Dorsolateral prefrontal cortex (tissue), 122 donors: ENCODE measurements at places on chromosomes 4 and X.

GRCh38 chrX:9724711-9725110 lies 40.9 kb downstream of the GPR143 start:
- DNase-seq = no peak

DNA sequence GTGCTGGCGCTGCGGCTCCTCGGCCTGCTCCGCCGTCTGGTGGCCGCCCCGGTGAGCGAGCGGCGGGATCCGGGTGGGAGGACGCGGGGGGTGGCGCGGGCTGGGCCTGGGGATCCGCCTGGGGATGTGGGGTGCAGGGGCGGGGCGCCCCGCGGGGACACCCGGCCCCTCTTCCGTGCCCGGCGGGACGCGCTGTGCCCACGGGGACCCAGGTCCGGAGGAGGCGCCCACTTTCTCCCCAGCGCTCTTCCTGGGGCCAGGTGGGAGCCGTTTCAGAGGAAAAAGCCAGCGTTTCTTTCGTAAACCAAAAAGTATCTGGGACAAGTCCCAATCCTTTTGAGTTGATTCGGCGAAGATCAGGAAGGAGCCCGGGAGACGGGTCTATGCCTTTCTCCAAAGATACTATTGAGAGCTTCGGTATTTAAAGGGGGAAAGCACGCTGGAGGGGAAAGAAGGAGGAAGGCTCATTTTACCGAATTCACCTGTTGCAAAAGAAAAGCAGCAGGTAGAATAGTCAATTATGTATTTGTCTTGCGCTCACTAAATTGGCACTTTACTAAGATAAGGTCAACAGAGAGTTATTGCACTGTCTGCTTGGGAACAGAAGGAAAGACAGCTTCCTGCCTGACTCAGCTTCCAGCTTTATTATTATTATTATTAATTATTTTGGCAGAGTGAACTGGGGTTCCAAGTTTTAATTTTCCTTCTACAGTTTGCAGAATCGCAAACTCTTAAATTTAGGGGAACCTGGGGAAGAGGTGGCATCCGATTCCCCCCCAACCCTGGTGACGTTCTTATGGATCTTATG lies 81.5 kb upstream of the CD99 start:
- no peak for DNase-seq

DNA sequence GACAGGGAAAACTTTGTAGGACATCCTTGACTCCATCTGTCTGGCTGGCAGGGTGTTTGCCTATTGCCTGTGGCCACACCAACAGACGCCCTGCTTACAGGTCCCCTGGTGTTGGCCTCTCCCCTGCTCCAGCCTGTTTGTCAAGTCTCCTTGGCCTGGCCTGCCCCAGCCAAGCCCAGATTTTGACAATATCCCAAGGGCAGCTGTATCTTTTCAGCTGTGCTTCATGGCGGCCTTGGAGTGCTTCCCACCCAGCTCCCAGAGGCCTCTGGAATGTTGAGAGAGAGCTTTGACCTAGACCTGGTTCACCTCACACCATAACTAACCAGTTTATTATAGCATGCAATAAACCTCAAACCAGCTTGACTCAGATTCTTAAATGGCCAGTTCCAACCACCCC lies 204.0 kb upstream of the NHS start:
- no peak for DNase-seq

GRCh38 chrX:81195259-81195658 lies 6.5 kb downstream of the HMGN5 start:
- no peak for DNase-seq

- DNase-seq = no peak
These were observed 277.2 kb downstream of the QDPR start for GRCh38 chr4:17234678-17235077.

GRCh38 chrX:14529290-14529989 lies at the start of gene GLRA2:
Gene GLRA2, plus strand, starts transcription at chrX:14529536. Its CDS starts 522 bp downstream, at chrX:14530058.
- no peak for DNase-seq

- DNase-seq = no peak
These were observed 39.6 kb downstream of the DGKK start for GRCh38 chrX:50430917-50431575.

DNA sequence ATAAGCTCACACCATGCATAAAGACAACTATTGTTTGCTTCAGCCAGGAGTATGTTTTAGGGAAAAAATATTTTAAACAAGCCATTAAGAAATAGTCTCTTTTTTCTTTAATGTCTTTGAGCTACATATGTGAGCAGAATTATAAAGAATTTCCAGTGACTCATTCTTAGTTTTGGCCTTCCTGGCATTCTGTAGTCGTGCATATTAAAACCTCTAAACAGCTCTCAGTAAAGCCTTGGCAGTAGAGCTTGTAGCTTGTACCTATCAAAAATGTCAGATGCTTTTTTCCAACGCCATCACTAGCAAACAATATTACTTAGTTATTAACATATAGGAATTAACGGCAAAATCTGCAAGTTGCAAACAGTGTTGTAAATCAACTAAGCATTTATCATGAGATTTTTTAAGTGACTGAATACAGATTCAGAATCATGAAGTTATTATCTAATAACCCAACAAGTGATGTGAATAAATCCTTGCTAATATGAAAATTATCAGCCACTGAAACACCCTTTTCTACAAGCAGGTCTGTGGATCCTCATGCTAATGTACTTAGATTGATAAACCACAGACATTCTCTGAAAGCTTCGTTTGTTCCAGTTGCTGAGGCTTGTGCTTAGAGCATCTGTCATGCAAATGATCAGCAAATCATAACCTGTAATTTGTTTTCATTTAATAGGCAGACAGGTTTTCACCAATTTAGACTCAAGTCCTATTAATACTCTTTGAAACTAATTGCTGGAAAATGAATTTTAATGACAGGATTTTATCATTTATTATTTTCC lies 412.0 kb upstream of the ATOH1 start:
- no peak for DNase-seq

GRCh38 chr4:155964016-155964891 lies 10.6 kb upstream of the CTSO start:
- no peak for DNase-seq

DNA sequence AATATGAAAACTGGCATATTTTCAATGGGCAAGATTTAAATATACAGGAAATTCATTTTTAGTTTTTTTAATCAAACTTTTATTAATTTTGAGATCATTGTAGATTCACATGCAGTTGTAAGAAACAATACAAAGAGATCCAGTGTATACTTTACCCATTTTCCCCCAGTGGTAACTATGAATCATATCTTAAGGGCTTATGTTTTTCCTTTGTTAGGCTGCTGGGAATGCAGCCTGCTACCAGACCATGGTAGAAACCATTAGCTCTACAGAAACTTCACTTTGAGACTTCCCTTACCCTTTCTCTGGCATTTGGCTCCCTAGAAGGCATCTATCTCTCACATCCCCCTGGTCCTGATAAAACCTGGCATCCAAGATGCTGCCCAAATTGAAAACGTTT lies 147.6 kb upstream of the EOLA2 start:
- no peak for DNase-seq

DNA sequence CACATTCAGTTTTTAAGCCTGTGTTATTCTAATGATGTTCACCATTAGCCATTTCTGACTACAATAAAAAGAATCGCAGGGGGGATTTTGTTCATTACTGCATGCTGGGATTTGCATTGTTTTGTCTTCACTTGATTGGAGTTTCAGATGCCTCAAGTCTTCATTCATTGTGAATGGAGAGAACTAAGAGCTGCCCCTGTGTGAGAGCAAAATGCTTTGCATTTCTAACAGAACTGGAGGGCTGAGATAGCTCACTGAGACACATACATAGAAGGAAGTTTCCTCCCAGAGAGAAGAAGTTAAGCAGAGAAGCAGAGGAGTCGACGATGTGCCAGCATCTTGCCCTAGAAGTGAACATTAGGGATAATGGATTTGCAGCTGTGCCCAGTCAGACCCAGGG lies 113.5 kb upstream of the GATB start:
- DNase-seq = no peak

- no peak for DNase-seq
These were observed 8.1 kb downstream of the IGBP1 start for GRCh38 chrX:70141373-70141772.

- DNase-seq = no peak
These were observed 352.1 kb upstream of the GATB start for GRCh38 chr4:152112887-152113286.

DNA sequence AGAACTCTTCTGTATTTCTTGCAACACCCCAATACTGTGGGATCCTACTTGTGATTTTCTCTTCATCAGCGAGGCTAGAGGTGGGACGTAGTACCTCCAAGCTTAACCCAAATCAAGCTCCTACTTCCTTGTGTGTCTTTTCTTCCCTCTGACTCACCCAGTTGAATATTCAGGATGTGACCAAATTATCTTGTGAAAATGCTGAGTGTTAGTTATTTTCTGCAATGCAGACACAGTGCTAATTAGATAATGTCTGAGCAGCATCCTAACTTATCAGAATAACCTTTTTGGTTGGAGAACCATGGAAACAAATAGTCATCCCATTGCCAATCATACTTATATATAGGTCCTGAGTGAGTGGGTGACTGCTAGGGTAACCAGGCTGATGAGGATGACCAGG lies 2.4 kb downstream of the MEPE start:
- DNase-seq = no peak

GRCh38 chr4:90002441-90003062 lies 107.9 kb downstream of the MMRN1 start:
- no peak for DNase-seq
